ENCODE measurements at places on chromosomes 3 and 15.

- DNase-seq = no peak
Measured at GRCh38 chr3:88003115-88003755, 55.6 kb downstream of the CGGBP1 start.

DNA sequence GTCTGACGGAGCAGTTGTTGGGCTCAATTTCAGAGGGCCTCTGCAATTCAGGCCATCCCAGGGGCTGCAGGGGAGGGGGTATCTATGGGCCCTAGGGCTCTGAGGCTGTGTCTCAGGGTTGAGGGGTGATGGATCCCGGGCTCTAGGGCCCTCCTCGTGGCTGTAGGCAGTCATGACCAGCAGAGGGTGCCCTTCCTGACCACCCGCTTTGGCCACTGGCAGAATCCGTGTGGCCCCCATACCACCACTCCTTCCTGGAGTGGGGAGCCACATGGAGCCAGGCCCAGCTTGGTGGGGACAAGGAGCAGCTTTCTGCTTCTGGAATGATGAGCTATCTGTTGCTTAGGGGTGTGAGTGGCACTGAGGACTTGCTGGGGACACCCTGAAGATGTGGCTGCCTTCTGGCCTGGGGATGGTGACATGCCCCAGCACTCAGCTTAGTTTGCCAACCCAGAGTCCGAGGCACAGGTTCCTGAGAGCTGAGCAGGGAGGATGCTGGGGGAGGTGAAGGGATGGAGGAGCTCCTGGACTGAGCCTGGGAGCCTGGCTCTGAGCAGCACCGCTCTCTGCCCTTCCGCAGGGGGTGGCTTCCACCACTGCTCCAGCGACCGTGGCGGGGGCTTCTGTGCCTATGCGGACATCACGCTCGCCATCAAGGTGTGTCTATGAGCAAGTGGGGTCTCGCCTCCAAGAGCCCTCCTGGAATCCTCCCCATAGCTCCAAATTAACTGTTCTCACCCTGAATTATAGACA is 20.2 kb downstream of the HDAC11 start:
- no peak for DNase-seq

DNA sequence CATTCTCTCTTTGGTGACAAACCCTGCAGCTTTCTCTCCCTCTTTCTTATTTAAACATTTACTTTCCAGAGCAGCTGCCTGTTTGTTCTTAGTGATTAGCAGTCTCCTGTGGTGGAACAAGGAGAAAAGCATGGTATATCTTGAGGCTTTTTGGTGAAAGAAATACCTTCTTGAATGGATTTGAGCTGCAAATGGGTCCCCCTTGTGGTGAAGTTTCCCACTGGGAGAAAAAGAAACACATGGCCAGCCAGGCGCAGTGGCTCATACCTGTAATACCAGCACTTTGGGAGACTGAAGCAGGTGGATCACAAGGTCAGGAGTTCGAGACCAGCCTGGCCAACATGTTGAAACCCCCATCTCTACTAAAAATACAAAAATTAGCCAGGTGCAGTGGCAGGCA is 48.3 kb upstream of the ACP3 start:
- no peak for DNase-seq

DNA sequence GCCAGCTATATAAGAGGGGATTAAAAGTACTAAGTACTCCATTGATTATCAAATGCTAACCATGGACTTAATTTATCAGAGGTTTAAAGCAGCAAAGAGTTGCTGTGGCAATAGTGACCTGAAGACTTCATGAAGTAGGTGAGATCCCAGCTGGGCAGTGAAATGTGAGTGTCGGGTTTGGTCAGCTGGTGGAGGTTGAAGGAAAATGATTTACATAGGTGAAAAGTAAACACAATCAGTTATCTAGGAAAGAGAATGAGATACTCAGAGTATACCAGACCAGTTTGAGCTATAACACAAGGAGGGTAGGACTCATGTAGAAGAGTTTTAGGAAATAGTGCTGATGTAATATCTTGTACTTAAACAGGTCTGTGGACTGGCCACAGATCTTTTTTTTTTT is 16.5 kb upstream of the FBXO22 start:
- no peak for DNase-seq

GRCh38 chr3:114902691-114903101 is 244.4 kb downstream of the ZBTB20 start:
- no peak for DNase-seq

- no peak for DNase-seq
Measured at GRCh38 chr3:152839511-152839910, 4.6 kb downstream of the P2RY1 start.

- no peak for DNase-seq
Measured at GRCh38 chr3:117669774-117670173, 960.2 kb downstream of the TUSC7 start.

DNA sequence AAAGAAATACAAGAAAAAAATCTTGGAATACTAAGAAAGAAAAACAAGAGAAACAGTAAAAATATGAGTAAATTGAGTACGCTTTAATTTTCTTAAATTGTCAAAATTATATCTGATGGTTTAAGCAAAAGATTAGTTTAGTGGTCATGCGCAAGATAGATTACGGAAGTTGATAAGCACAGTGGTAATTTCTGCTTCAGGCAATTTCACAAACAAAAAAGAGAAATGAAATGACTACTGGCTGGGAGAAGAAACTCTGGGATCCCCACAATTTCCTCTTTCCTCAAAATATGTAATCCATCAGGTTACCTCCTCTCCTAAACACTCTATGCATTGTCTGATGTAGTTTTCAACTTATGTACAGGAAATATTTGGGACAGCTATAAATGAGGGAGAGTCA is 9.0 kb downstream of the MYD88 start:
- no peak for DNase-seq

- DNase-seq = no peak
Measured at GRCh38 chr3:149366031-149366430, 11.4 kb downstream of the TM4SF1 start.

DNA sequence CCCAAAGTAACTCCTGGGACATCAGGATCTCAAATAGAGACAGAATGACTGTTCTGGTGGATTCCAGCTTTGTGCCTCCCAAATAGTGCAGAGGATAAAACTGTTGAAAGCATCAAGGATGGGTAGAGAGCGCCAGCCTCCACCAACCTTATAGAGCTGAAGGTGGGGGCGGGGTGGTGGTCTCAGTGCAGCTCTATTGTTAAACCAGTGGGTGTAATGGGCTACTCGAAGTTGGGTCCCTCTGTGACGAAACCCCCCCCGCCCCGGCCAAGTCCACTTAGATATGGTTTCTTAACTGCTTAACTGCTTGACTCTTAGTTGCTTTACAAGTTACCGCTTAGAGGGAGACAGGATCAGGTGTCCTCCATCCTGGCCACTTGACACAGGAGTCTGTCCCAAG is 22.7 kb downstream of the DHX30 start:
- DNase-seq = no peak

DNA sequence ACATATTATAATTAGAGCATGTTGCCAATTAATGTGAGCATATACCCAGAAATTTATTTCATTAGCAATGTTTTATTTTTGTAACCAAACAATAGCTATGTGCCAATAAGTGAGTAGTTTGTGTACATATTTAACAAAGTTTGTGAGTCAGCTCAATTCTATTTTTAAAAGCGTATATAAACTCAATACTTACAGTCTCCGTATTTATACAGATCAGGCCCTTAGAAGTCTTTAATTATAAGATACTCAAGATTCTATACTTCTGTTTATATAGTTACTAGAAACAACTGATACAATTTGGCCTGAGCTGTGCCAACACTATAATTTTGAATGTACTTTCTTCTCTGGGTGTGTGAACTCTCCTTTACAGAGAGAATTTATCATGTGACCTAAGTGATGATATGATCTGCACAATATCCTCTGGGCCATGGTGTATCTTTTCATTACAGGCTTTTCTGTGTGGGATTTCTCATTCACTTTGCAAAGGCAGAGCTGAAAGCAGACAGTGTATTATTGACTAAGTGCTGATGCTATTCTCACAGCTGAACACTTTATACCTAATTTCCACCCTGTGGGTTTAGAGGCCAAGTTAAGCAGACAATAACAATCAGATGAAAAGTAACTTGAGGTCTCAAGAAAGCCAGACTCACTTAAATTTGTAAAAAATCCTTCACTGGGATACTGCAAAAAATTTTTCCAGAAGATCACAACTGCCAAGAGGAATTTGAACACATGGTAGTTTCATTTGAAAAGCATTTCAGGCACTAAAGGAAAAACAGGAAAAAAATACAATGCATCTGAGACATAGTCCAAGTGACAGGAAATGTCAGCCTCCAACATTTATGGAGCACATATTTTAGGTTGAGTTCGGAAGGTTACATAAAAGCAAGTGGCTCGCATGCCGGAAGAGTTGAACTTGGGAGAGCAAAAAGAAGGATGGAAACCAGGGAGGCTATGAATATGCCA is 277.9 kb upstream of the SEMA6D start:
- no peak for DNase-seq

GRCh38 chr15:52527911-52528563 is 643 bp downstream of the MYO5A start:
- DNase-seq = peak; percentile 14

DNA sequence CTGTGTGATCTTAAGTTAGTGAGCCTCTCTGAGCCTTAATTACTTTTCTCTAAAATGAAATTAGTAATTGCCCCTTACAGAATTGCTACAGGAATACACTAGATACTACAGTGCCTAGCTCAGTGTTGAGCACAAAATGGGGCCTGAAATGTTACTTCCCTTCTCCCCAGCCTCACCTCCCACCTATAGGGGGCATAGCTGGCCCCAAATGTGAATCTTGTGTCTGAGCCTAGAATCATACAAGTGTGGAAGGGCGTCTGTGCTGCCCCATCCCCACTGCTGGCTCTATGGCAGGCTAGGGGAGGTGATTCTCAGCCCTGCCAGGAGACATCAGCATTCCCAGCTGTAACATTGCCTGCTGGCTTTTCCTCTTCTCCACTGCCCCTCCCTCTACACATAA is 42.7 kb downstream of the IFT122 start:
- DNase-seq = no peak

GRCh38 chr15:41031232-41032078 is 78.2 kb downstream of the CHAC1 start:
- DNase-seq = no peak

GRCh38 chr3:188947401-188948280 is 224.1 kb upstream of the TPRG1 start:
- DNase-seq = no peak

GRCh38 chr15:91049378-91050127 is 27.2 kb upstream of the VPS33B start:
- no peak for DNase-seq

- DNase-seq = no peak
Measured at GRCh38 chr3:140391061-140391460, 286.8 kb upstream of the TRIM42 start.

GRCh38 chr3:100081986-100082692 is 32.2 kb downstream of the FILIP1L start:
- no peak for DNase-seq

- no peak for DNase-seq
Measured at GRCh38 chr15:100759698-100760356, 119.8 kb upstream of the ALDH1A3 start.

DNA sequence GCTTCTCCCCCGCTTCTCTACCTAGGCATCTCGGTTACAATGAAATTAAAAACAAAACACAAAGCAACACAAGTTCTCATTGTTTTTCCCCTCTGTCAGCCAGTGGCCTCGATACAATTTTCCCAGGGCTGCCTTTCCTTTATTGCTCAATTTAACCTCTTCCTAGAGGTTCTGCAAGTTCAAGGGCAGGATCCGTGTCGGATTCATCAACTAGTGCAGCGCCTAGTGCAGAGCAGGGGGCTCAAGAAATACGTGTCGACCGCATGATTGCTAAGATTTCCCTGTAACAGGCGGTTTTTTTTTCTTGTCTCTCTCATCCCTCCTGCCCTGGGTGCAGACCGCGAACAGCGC is 1.4 kb upstream of the BHLHE40 start:
- DNase-seq = no peak
